Muscle of leg (tissue), 16 donors: ENCODE measurements at places on chromosomes 1 and 21. TPM values are rescaled to one million over a fixed set of nuclear protein-coding genes. Genes with fewer than 3 reads are reported as not detected.
A peak's percentile ranks its signal among the peaks of the same experiment; 100 is the strongest.

Gene TOR1AIP1
- 45.9 TPM for total RNA-seq

Gene S100A14
- 0.18 TPM for total RNA-seq

Gene CHRNB2
- total RNA-seq = 0.09 TPM

Gene CACHD1
- 14.1 TPM for total RNA-seq

- H3K27ac ChIP-seq = peak overlapping the region; percentile 60
- no peaks in the 10 kb centered on the region for H3K27me3 ChIP-seq
- H3K4me3 ChIP-seq = no peak overlapping the region
Observed at GRCh38 chr1:182766050-182766449, 23.5 kb upstream of the NPL start.

DNA sequence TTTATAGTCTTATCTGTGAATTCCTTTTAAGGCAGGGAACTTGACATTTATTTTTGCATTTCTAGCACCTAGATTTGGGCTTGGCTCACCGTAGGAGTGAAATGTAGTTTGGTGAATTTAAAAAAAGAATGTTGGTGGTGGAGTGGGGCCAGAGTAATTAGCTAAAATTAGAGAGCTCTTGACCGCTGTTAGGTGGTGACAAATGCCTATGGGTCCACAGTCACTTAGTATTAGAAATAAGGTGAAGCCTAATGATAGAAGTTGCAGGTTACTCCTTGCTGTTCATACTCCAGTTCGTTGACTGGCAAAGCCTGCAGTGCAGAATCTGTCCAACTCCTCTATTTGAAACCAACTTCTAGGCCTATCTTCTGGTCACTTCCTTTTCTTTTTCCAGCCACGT, 318.8 kb upstream of the NRIP1 start:
- H3K27ac ChIP-seq = no peak overlapping the region
- H3K27me3 ChIP-seq = no peaks in the 10 kb centered on the region
- H3K36me3 ChIP-seq = no peaks in the 10 kb centered on the region
- H3K4me3 ChIP-seq = no peak overlapping the region
- H3K4me1 ChIP-seq = no peaks in the 10 kb centered on the region

GRCh38 chr1:116448785-116449385, 75.8 kb downstream of the ATP1A1 start:
- peaks cover 2% of the 10 kb centered on the region for H3K4me1 ChIP-seq
- no peaks in the 10 kb centered on the region for H3K36me3 ChIP-seq
